ENCODE measurements at places on chromosomes 7 and 10.

DNA sequence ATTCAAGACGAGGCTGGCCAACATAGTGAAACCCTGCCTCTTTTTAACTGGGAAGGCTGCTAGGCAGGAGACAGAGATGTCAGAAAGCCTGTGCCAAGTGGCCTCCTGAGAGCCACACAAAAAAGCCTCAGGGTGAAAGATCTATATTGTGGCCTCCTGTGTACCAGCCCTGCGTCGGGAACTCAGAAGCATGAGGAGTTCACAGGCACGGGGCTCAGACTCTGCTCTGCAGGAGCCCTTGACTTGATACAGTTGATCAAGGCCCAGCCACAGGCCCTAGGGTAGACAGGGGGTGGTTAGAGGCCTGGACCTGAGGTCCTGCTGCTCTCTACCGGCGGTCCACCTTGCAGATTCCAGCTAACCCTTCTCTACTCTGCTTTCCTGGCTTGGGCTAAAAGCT lies 30.2 kb downstream of the FAM241B start:
- DNase-seq, result no peak

DNA sequence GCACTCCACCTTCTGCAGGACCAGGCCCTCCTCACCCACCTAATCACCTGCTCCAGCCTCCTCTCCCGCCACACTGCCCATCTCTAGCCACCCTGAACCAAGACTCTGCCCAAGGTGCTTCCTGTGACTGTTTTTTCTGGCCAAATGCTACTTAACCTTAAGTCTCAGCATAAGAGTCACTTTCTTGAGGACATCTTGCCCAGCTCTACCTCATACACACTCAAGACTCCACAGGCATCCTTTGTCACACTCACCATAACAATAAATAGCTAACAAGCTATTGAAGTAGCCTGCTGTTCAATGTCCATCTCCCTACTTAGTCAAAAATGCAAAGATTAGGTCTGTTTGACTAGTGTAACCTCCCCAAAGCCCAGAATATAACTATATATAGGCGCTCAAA lies 455.4 kb upstream of the NFE2L3 start:
- DNase-seq, result no peak

GRCh38 chr10:80699602-80700039 lies 161.9 kb downstream of the SH2D4B start:
- DNase-seq, result peak; percentile 64

DNA sequence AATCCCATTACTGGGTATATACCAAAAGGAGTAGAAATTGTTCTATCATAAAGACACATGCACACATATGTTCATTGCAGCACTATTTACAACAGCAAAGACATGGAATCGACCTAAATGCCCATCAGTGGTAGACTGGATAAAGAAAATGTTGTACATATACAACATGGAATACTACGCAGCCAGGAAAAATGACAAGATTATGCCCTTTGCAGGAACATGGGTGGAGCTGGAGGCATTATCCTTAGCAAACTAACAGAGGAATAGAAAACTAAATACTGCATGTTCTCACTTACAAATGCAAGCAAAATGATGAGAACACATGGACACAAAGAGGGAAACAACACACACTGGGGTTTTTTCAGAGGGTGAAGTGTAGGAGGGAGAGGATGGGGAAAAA lies 300.2 kb downstream of the BAMBI start:
- DNase-seq, result no peak

DNA sequence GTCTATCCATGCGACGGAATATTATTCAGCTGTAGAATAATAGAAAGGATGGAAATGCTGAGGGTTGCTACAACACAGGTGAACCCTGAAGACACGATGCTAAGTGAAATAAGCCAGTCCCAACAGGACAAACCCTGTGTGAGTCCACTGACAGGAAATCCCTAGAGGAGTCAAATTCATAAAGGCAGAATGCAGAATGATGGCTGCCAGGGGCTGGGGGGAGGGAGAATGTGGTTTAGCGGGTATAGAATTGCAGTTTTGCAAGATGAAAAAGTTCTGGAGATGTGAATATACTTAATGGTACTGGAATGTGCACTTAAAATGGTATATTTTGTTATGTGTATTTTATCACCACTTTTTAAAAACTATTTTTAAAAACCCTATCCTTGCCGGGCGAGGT lies 36.9 kb upstream of the DOCK1 start:
- DNase-seq, result no peak

DNA sequence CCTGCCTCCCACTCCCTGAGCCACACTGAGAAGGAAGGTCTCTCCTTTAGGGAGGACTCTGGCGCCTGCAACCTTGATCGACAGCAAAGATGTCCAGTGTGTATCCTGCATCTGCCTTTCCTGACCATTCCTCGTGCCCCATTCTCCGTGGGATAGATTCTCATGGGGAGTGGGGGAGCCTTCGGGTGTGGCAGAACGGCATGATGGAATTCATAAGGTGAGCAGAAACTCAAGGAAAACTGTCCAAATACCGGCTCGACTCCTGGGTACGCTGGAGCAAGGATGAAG lies 636 bp upstream of the RARRES2 start:
- DNase-seq, result no peak

- no peak for DNase-seq
These were observed 36.2 kb upstream of the NCAPG2 start for GRCh38 chr7:158740657-158741293.

- no peak for DNase-seq
These were observed 1.1 kb downstream of the GRB10 start for GRCh38 chr7:50781381-50782293.

- no peak for DNase-seq
These were observed 13.7 kb downstream of the AHCYL2 start for GRCh38 chr7:129238546-129238945.

DNA sequence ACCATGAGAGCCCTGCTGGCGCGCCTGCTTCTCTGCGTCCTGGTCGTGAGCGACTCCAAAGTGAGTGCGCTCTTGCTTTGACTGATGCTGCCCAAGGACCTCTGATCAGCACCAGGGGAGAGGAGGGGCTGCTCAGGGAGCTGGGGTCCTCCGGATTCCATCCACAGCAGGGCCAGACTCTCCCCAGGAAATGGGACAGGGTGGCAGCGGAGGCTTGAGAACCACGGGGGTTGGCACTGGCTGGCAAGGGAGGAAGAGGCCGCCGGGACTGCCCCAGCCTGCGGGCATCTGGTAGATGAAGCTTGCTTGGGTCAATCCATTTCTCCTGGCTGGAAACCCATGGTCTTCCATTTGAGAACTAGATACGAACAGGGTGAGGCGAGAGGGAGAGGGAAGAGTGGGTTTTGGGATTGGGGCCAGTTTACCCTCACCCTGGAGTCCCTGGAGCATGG lies 647 bp downstream of the PLAU start:
- DNase-seq, result no peak

GRCh38 chr7:149027611-149028345 lies 527 bp downstream of the PDIA4 start:
- DNase-seq, result no peak

DNA sequence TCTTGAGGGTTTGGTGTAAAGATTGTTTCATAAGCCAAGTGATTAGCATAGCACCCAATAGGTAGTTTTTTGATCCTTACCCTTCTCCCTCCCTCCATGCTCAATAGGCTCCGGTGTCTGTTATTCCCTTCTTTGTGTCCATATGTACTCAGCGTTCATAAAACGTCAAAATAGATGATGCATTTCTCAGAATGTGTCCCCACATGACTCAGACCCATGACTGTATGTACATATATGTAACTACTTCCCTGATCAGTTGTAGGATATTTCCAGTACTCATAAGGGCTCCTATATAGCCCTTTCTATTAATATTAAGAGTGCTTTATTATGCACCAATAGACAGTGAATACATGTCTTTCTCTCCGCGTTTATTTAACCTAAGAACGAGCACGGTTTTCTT lies 466.9 kb downstream of the KIF20B start:
- no peak for DNase-seq

DNA sequence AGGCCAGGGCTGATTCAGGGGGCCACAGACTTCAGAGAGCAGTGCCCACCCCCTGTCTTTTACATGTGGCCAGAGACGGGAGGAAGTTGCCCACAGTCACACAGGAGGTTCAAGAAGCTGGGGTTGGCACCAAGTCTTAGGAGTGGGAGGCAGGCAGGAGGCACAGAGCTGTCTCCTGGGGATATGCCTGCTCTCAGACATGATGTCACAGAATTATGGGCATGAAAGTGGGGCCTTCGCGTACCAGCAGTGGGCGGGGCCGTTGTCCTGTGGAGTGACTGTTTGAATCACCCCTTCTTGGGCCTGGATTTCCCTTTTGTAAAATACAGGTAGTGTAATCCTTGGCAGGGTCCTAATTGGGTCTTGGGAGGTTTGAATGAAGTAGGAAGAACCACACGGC lies 81.2 kb upstream of the PPIF start:
- DNase-seq, result no peak

- no peak for DNase-seq
These were observed 334.4 kb downstream of the ADARB2 start for GRCh38 chr10:1402816-1403507.

- DNase-seq, result no peak
These were observed 247.7 kb upstream of the CNTNAP2 start for GRCh38 chr7:145868935-145869334.

GRCh38 chr10:78849115-78849514 lies 219.7 kb upstream of the ZMIZ1 start:
- no peak for DNase-seq

- DNase-seq, result no peak
These were observed 56.4 kb downstream of the ETV1 start for GRCh38 chr7:13933091-13933490.

GRCh38 chr7:163298-163695 lies 29.1 kb upstream of the FAM20C start:
- DNase-seq, result no peak

GRCh38 chr10:109647627-109648026 lies 275.7 kb downstream of the XPNPEP1 start:
- no peak for DNase-seq

DNA sequence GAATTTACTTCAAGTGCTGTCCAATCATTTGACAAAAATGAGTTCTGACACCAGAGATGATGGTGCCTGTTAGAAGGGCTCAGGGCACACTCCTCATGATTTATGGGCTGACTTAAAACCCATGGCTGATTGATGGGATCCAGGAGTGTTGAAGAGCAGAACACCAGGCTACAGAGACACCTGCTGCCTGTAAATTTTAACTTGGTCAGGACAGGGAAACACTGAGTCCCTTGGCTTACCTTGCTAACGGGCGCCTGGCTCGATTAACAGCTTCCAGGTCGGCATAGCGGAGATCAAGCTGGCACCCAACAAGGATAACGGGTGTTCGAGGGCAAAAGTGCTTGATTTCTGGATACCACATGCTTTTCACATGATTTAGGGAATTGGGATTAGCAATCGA lies 51.4 kb downstream of the RHOBTB1 start:
- no peak for DNase-seq

DNA sequence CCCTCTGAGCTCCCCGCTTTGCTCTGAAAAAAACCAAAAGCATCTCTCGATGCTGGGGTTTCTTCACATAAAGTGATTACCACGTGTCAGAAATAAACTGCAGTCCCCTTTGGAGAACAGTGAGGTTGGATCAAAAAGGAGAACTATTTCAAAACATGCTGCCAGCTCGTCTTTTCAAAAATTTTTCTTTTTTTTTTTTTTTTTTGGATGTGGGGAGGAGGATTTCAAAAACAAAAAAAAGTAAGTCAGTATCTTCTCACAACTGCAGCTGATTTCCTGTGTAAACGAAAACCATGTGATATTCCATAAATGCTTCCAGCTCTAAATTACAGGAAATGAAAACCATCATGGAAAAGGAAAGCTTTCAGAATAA lies 155.0 kb upstream of the LYZL2 start:
- DNase-seq, result no peak

GRCh38 chr10:2610946-2611345 lies 456.4 kb upstream of the PFKP start:
- DNase-seq, result no peak

Measured in GM12891 (cell line).